NCI-H1417 (cell line): ENCODE measurements at places on chromosomes 3 and 15.

- no peak for DNase-seq
These were observed 51.4 kb upstream of the IQSEC1 start for GRCh38 chr3:13124631-13125030.

DNA sequence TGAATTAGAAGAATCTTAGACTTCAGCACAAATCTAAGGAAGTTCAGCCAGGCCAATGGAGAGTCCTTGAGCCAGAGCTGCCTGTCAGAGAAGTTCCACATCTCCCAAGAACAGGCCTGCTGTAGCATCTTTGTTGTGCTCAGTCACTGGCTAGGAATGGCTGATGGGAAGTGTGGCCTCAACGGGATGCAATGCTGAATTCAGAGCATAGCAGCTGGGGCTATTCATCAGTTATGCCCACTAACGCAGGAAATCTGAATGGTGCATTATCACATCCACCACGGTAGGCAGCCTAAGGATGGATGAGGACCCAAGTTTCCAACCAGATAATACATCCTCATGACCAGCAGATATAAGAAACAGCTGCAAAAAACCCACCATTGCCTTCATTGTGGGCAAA is 3.2 kb upstream of the EIF1B start:
- DNase-seq = no peak

GRCh38 chr3:107841831-107842230 is 249.0 kb downstream of the CD47 start:
- DNase-seq = no peak

- DNase-seq = no peak
These were observed 202.2 kb upstream of the CMC1 start for GRCh38 chr3:28039234-28039633.

GRCh38 chr15:34055868-34056595 is 17.0 kb upstream of the AVEN start:
- DNase-seq = no peak

- DNase-seq = no peak
These were observed 181.9 kb downstream of the PDZRN3 start for GRCh38 chr3:73442886-73443285.

GRCh38 chr15:100900136-100900794 is 18.9 kb upstream of the LRRK1 start:
- DNase-seq = peak; percentile 84

- DNase-seq = no peak
These were observed 62.7 kb downstream of the NPTN start for GRCh38 chr15:73570355-73571032.

- DNase-seq = no peak
These were observed 30.9 kb downstream of the C3orf18 start for GRCh38 chr3:50536471-50537180.

DNA sequence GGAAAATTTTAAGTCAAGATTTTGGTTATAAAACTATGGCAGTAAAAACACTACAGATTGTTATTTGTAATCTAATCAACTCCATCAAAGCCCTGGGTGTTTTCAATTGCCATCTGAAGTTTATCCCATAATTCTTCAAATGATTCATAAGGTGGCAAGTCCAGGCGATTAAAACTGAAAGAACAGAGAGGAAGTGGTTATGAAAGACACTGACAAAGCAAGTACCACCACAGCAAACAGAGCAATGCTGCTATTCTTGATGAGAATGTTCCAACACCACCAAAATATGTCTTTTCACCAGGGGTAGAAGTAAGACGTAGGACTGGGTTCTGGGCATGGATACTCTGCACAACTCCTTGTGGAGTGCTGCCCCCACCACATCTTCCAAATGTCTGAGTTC is 86.9 kb upstream of the PRTG start:
- DNase-seq = no peak

GRCh38 chr3:56397798-56398197 is 70.5 kb downstream of the ERC2 start:
- DNase-seq = no peak

- DNase-seq = no peak
These were observed 128.6 kb downstream of the ABI3BP start for GRCh38 chr3:100864471-100865250.

DNA sequence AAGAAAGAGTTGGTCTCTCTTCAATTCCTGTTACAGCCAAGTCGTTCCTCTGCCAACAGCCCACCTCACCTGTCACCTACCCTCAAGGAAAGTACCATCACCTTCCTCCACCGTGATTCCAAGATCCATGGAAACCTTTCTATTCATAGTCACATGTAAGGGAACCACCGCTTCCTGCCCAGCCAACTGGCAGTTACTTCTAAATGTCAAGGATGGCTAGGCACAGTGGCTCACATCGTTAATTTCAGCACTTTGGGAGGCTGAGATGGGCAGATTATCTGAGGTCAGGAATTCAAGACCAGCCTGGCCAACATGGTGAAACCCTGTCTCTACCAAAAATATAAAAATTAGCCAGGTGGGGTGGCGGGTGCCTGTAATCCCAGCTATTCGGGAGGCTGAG is 82.8 kb downstream of the FOXP1 start:
- DNase-seq = no peak

DNA sequence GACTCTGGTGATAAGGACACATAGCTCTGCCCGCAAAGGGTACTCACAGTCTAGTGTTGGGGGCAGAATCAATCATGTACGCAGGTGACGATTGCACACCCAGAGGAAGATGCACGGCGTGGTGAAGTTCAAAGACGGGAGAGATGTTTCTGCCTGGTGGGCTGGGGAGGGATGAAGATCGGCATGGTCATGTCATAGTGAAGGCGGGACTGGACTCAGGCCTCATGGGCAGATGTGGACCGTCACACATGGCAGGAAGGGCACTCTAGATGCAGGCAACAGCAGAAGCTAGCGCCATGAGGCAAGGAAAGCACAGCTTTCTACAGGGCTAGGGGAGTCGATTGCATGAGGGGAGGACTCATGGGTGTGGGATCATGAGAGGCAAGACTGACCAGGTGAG is 240.6 kb downstream of the OPA1 start:
- no peak for DNase-seq

GRCh38 chr3:156732261-156732660 is 57.9 kb downstream of the TIPARP start:
- no peak for DNase-seq

DNA sequence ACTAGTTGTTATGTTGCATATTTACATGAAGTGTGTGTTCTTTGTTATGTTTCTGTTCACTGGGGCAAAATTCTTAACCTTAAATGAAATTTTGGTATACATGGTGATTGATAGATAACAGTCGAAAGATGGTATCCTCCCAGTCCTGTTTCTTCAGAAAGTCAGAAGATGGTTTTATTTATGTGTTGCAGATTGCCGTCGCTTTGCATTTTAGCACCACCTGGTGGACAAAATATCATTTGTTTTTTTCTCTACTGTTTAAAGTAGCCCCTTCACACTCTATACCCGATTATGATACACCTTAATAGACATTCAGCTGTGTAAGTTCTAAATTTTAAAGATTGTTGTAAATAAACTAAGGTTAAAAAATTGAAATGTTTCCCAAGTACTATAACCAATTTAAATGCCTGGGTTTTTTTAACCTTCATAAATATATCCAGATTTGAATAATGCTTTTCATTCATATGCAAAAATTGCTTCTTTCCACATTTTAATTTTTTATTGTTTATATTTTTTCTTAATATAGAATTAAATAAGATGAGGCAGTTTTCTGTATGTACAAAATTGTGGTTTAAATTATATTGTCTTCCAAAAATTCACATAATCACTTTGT is 152.2 kb downstream of the ALCAM start:
- peak; percentile 82 for DNase-seq

DNA sequence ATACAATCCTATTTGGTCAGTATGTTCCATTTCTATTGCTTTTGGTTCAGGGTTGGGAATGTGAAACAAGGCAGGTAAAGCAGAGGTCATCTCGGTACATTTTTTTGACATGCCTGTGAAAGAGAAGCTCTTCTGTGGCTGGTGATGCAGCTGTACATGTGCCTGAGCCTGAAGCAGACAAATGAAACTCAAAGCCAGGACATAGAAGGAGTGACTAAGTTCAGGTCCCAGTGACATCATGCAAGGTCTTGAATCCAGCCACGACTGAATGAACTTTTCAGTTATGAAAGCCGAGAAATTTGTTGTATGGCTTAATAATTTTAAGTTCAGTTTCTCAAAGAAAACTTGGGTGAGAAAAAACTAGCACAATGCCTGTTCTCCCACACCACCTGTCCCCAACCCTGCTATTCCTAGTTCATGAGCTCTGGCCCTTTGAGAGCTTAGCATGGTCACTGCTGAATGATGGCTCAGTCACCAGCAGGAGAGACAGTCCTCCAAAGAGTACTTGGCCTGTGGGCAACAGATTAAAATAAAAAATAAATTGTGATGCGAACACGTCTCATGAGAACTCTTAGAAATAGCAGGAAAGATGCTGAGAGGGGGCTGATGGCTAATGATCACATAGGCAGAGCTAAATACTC is 600.2 kb upstream of the GRM7 start:
- DNase-seq = no peak

GRCh38 chr3:113103588-113103987 is 107.8 kb upstream of the BOC start:
- no peak for DNase-seq

- no peak for DNase-seq
These were observed 14.3 kb downstream of the CXCR6 start for GRCh38 chr3:45957586-45957985.

DNA sequence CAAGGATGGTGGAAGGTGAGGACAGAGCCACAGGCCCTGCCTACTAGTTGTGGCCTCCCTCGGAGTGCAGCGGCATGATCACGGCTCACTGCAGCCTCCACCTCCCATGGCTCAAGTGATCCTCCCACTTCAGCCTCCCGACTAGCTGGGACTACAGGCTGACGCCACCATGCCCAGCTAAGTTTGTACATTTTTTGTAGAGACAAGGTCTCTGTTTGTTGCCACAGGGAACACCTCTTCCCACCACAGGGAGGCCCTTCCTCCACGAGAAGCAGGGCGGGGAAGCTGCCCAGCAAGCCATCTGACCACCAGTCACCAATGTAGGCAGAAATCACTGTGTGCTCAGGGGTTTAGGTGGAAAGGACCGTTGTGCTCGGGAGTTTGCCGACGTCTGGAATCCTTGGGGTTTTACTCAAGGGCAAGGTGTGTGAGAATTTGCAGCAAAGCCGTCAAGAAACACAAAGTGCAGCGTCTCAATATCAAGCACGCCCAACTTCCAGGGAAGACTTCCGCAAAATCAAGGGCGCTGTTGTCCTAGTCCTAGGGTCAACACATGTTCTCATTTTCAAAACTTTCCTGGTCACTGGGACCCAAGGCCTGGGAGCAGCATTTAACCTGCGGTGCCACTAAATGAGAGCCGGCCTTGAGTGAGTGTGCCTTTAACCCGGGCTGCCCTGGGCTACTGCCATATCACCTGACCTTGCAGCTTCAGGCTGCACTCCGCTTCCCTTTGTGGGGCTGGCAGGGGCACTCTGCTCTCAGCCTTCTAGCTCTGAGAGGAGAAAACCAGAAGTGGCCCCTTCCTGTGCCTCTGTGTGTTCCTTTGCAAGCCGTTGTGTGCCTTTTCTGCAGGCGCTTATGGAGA is 65.7 kb downstream of the SLC12A8 start:
- no peak for DNase-seq

- no peak for DNase-seq
These were observed 8.4 kb upstream of the CHRNA3 start for GRCh38 chr15:78629031-78629715.

DNA sequence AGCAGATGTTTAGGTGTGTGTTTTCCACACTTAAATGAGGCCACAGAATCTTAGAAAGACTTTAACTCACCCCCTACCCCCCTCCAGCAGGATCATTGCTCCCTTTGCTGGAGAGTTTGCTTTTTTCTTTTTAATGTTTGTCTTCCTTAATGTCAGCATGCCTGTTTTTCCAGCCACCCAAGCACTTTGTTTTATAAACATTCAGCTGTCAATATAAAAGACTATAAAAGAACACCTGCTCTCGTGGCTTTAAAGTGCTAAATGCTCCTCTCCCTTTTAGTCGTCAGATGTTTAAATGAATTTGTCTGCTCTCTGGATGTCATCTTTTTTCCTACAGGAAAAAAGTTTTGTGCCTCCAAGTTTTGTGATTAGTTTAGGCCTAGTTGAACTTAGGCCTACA is 61.7 kb downstream of the SIDT1 start:
- DNase-seq = peak; percentile 6

DNA sequence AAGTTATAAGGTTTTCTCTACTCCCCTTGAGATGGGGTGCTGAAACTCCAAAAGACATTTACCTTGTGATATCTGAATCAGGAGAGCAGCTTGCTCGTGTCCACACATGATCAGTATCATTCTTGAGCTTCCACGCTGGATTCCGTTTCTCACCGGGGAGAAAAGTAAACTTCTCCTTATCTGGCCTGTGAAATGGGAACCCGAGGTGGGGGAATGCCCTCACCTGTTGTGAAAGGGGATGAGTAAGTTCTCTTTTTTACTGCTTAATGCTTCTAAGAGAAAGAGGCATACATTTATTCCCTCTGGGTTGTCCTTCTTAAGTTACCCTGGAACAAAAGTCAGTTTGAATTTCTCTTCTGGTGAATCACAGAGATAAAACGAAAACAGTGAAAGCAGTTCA is 440.5 kb upstream of the ADAMTS9 start:
- DNase-seq = no peak

GRCh38 chr3:119311081-119311925 is 17.1 kb downstream of the ARHGAP31 start:
- no peak for DNase-seq

DNA sequence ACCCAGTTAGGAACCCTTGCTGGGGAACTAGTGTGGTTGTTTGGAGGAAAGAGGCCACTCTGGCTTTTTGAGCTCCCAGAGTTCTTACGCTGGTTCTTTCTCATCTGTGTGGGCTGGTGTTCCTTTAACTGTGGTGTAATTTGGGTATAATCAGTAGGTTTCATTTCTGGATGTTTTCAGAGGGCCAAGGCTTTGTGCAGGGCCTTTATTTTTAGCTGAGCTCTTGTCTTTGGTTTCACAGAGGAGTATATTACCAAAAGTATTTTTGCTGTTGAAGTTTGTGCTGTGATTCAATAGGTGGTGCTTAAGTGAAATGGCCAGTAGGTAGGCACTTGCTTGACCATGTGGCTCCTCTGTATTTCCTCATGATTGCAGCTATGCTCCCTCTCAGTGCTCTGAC is 357.9 kb downstream of the KCNH8 start:
- DNase-seq = no peak

DNA sequence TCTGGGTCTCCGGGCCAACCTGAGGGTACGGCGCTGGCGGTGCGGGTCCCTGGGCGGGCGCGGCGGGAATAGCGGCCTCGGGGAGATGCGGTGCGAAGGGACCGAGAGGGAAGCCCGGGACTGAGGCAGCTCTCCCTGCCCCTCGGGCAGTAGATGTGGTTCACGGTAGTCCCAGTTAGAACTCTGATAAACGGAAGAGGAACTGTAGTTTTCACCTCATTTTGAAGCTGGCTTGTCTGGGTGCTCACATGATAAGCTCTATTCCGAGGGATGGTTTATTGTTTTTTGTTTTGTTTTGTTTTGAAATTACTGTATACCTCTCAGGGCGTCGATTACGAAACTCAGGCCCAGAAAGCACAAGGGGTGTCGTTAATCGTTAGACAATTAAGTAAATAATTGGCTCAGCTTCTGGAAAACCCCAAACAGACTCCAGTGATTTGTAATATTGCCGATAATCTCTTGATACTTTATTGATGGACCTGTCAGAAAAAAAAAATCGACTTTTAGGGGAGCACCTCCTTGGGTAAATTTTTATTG is 413 bp downstream of the NUSAP1 start:
- no peak for DNase-seq

GRCh38 chr3:62632510-62633294 is 242.5 kb downstream of the CADPS start:
- no peak for DNase-seq

GRCh38 chr3:131914090-131914691 is 120.6 kb downstream of the CPNE4 start:
- DNase-seq = no peak

- DNase-seq = no peak
These were observed 209.4 kb upstream of the DPH6 start for GRCh38 chr15:35755237-35755802.

GRCh38 chr3:18369551-18370185 is 55.5 kb downstream of the SATB1 start:
- peak; percentile 82 for DNase-seq
